NCI-H1092 treated with DMSO at 0.1 percent for 48 hours (cell line): ENCODE measurements at places on chromosomes 6 and 20.

- DNase-seq, result no peak
These were observed 4.8 kb downstream of the SLC2A12 start for GRCh38 chr6:134047673-134048072.

- no peak for DNase-seq
These were observed 170.1 kb downstream of the TFAP2C start for GRCh38 chr20:56799187-56799586.

GRCh38 chr6:40727271-40727670 is 140.1 kb upstream of the LRFN2 start:
- no peak for DNase-seq

- peak; percentile 13 for DNase-seq
These were observed 2.2 kb upstream of the BFSP1 start for GRCh38 chr20:17533396-17533795.

- no peak for DNase-seq
These were observed 395.5 kb upstream of the RUNX2 start for GRCh38 chr6:44932651-44933091.

GRCh38 chr6:35960187-35960586 is 39.3 kb upstream of the SRPK1 start:
- DNase-seq, result no peak

DNA sequence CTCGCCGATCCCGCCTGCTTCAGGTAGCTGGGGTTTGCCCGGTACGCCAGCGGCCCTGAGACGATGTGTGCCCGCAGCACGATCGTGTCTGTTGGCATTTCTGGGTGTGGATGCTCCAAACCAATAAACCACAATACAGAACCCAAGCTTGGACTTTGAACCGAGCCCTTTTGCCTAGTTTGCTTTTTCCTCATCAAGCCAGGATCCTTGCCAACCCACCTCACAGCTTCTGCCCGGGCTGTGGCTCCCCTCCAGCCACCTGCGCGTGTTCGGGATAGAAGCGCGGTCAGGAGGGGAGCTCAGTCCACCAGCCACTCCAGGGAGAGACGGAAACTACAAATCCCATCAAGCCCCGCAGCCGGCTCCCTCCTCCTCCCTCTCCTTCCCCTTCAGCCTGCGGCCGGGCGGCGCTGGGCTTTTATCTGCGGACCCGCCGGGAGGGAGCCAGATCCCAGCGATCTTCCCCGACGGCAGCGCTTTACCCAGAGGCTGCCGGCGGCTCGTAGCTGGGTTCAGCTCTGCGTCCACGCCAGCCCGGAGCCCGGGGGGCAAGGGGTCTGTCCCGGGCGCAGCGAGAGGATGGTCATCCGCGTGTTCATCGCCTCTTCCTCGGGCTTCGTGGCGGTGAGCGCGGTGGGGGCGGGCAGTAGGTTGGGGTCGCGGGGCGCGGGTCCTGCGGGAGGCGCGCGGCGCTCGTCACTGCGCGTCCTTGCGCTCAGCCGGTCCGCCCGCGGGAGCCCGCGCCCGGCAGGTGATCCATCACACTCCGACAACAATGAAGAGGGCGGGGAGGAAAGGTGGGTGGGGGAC is at the start of gene SH3BGRL2:
Gene SH3BGRL2 (plus strand): TSS at position 447 of the 810 bp plus-strand sequence. CDS start 133 bp downstream, at position 580.
- DNase-seq, result peak; percentile 70

- DNase-seq, result no peak
These were observed 15.8 kb upstream of the SULF2 start for GRCh38 chr20:47801079-47801478.

GRCh38 chr6:148831531-148831930 is 84.7 kb downstream of the UST start:
- no peak for DNase-seq

GRCh38 chr6:45174045-45174444 is 154.1 kb upstream of the RUNX2 start:
- DNase-seq, result no peak

DNA sequence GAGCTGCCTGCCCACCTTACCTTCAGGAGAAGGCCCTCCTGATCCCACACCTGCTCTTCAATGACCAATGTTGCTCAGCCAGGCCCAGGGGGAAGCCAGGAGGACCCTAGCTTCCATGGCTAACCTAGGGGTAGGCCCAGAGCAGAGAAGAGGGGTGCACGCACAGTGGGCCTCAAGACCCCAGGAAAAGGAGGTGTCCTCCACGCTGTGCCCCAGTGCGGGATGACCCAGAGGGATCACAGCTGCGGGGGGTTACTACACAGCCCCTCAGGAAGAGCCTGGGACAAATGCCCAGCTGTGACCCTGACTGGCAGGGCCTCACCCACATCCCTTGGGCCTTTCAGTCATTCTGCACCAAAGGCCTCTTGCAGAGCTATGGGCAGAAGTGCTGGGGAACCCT is 31.6 kb upstream of the APMAP start:
- DNase-seq, result no peak

- DNase-seq, result no peak
These were observed 921.9 kb upstream of the EYS start for GRCh38 chr6:66628917-66629316.

- DNase-seq, result no peak
These were observed 2.9 kb downstream of the ZSCAN31 start for GRCh38 chr6:28333047-28333446.

- no peak for DNase-seq
These were observed 231.0 kb upstream of the GMDS start for GRCh38 chr6:2476376-2476775.

- DNase-seq, result peak; percentile 80
These were observed 677 bp downstream of the NEURL2 start for GRCh38 chr20:45890077-45890984.

DNA sequence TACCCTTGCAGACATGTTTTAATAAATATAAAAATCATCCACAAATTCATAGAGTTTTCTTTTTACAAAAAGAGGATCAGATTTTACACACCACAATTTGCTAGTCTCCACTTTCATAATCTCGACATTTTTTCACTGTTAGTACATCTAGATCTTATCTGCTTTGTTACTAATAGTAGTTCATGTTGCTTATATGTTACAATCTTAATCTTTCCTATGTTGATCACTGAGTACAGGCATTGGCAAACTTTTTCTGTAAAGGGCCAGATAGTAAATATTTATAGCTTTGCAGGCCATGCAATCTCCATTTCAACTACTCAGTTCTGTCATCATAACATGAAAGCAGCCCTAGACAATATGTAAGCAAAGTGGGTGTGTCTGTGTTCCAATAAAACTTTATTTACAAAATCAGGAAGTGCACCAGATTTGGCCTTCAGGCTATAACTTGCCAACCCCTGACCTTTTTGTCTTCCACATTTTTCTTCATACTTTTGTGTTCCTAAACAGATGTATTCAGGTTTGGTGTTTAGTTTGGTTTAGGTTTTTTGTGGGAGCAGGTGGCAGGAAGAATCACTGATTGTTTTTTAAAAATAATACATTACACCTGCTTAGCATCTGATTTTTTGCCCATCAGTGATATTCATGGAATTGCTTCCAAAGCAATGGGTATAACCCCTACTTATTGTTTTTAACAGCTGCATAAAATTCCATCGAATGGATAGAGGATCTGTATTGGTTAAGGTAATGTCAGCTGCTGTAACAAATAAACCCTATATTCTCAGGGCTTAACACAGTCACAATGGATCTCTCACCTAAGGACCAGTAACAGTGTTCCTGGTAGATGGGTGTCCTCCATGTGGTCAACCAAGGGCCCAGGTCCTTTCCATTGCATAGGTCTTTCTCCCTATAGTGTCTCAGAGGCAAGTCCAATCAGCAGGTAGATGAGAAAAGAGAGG is 61.2 kb downstream of the EYA2 start:
- no peak for DNase-seq

- DNase-seq, result no peak
These were observed 31.9 kb upstream of the TXLNB start for GRCh38 chr6:139323511-139324300.

GRCh38 chr6:138290423-138290962 is 72.2 kb upstream of the PBOV1 start:
- no peak for DNase-seq

GRCh38 chr6:36766399-36766945 is 68.8 kb downstream of the RAB44 start:
- no peak for DNase-seq

DNA sequence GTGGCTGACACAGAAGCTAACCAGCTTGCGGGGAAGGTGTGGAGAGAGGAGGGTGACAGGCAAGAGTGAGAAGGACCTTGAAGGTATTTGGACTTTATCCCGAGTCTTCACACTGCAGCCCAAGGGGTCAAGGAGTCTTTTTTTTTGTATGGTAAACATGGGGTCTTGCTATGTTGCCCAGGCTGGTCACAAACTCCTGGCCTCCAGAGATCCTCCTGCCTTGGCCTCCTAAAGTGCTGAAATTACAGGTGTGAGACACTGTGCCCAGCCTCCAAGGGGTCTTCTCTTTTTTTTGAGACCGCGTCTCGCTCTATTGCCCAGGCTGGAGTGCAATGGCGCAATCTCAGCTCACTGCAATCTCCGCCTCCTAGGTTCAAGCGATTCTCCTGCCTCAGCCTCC is 9.2 kb downstream of the SOX12 start:
- DNase-seq, result no peak

DNA sequence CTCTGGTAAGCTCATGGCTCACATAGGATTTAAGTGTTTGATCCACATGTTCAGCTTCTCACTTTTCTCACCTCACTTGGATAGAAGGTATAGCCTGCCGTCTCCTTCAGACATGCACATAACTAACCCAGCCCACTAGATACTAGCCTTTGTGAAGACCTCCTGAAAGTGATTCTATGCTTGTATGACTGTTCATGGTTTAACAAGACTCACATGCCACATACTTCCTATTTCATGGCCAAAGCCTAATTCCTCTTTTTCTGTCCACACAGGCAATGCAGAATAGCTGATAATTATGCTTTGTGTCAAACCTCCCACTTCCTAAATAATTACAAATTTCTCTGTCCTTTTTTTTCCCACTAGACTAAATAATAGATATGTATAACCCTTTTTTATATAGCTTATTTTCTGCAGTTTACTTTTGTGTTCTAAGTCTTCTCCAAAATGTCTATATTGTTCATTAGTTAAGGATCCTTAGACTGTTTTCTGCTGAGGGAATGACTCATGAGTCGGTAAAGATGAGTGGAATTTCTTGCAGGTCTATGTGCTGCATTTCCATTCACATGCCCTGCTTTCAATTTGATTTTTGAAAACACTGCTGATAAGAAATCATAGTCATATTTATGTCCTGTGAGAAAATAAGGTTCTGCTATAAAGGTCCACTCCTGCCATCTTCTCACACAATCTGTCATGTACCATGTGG is 43.0 kb downstream of the HDDC2 start:
- DNase-seq, result no peak

- DNase-seq, result peak; percentile 39
These were observed 104.2 kb downstream of the AGPAT4 start for GRCh38 chr6:161169696-161170095.

DNA sequence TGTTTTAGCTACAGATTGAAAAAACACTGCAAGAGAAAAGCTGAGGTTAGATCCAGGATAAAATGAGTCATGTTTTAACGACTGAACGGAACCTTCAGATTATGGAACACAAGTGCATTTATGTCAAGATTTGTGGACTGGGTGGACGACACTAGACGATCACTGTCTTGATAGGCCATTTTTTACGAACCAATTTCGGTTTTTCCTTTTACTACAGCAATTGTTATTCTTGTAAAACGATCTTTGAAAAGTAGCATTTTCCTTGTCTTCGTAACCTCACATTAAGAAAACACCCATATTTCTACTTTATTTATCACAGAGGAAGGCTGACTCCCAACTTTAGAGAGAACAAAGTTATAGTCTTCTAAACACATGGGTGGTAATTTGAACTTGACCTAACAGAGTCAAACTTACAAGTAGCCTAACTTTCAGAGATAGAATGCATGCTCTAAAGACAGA is 294.2 kb upstream of the TCF21 start:
- no peak for DNase-seq

GRCh38 chr6:105892577-105893262 is 193.4 kb upstream of the PRDM1 start:
- DNase-seq, result no peak

DNA sequence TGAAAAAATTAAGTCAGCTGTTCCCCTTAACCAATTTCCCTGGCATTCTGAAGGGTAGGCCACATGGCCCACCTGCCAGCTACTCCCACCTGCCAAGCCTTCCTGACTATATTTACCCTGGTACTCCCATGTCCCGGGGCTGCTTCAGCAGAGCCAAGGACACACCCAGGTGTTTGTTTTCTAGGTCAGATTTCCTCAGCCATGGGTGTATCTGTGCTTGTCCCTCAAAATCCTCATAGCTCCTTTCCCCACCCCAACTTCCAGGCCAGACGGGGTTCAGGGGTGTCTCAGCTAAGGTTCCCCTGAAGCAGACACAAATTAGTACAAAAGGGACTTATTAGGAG is 139.4 kb upstream of the CDYL start:
- DNase-seq, result no peak

DNA sequence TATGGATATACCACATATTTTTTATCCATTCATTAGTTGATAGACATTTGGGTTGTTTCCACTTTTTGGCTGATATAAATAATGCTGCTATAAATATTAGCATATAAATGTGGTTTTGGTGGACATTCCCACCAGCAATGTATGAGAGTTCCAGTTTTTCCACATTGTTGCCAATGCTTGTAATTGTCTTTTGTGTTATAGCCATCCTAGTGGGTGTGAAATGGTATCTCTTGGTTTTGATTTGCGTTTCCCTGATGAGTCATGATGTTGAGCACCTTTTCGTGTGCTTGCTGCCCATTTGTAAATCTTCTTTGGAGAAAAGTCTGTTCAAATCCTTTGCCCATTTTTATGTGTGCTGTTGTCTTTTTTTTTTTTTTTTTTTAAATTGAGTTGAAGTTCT is 54.4 kb downstream of the DHX35 start:
- DNase-seq, result no peak

DNA sequence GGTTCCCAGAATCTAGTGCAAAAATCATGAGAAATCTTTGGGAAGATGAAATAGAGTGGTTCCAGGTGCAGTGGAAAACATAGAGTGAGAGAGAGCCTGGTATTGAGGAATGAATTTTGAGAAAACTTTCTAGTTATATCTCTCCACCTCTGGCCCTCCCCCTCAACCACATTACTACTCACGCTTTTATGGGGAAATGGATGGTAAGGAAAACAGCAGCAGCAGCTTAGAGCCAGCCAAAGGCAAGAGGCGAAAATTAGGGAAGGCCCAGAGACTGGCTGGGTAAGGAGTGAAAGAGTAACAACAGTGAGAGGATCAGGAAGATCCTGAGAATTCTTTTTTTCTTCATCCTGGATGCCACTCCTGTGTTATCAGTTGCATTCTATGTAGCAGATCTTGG is 187.9 kb upstream of the ECI2 start:
- no peak for DNase-seq
